ENCODE measurements at places on chromosomes 6 and 20. TPM values are rescaled to one million over a fixed set of nuclear protein-coding genes. Genes with fewer than 3 reads are reported as not detected.

DNA sequence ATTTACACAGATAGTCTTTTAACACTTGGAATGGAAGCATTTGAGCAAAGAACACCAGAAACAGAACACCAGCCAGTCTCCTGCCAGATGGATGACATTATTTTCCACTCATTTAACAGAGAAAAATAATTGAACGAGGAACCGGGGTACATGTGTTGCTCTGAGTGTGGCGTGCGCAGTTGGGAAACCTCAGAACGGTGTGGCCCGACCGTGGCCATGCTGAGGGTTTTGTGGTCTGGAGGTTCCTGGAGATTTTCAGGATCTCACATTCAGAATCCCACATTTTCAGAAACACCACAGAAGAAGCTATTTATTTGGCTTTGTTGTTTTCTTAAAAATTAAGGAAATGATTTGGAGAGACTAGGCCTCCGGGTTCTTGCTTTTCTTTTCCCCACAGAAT, 126.9 kb upstream of the QKI start:
- DNase-seq: no peak

- DNase-seq: no peak
Observed at GRCh38 chr20:57060407-57061050, 205.9 kb downstream of the BMP7 start.

Gene PPIL4
- total RNA-seq: 24.2 TPM

- DNase-seq: no peak
Observed at GRCh38 chr6:114407426-114408035, 64.7 kb upstream of the HS3ST5 start.

GRCh38 chr20:34473262-34473883, 42.8 kb upstream of the DYNLRB1 start:
- DNase-seq: peak; percentile 51

GRCh38 chr6:161465403-161465802, 191.5 kb upstream of the AGPAT4 start:
- no peak for DNase-seq

DNA sequence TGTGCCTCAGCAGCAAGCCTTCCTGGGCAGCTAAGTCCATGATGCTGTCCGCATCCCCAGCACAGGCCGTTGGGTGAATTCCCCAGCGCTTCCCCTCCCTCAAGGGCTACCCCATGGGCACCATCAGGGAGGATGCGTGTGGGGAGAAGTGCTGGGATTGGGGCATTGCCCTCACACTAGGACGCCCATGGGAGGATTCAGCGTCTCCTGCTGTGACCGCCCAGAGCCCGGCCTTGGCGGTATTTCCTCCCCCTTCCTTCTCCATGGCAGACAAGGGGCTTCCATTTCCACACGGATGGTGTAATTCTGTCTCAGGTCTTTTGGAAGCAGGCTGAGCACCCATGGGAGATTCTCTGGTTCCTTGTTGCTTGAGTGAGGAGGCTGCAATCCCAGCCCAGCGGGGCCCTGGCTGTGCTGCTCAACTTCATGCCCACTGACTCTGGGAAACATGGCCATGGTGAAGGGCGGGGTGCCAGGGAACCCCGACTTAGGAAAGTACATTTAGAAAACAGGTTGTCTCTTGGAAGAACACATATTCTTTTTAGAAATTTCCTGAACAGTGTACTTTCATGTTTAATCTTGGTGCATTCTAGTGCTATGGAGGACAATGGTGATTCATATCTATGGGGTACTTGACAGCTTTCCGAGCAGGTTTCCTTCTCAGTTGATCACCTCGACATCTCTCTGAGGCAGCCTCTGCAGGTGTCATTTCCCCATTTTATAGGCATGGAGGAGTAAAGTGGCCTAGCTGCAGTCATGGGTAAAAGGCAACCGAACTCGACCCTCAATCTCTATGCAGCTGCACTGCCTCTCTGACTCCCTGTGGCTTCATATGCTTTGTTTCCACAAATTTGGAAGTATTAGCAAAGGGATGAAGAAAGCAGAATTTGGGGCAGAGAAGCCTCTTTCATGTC, 178.2 kb upstream of the CST7 start:
- no peak for DNase-seq

- no peak for DNase-seq
Observed at GRCh38 chr6:37479266-37479854, 20.3 kb downstream of the CCDC167 start.

- DNase-seq: no peak
Observed at GRCh38 chr6:167757249-167757648, 69.5 kb upstream of the AFDN start.
